Brain microvascular endothelial cell (primary cell): ENCODE measurements at places on chromosomes 6 and 20.

DNA sequence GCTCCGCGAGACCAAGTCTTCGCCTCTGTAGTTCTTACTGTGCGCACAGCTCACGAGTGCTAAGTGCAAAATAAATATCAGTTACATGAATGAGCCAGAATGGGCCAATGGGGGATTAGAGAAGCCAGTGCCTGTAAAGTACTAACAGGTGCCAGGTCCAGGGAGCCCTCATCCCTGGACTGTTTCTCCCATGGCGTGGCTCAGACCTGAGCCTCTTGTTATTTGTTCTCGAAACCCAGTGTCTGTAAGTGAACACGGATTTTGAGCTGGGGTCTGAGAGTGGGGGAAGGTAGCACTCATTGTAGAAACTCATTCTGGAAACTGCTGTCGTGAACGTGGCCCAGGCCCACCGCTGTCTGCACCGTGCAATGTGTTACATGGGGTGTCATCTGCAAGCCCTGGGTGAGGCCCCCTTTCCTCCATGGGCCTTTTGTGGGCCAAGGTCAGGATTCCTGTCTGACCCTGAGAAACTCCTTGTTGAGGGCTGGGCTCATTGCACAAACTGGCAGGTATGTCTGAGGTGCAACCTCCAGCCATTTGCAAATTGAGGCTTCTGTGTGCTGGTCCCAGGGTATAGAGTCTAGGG is 154.7 kb downstream of the SYCP2 start:
- no peak for DNase-seq

GRCh38 chr6:46796848-46797580 is 3.8 kb downstream of the MEP1A start:
- DNase-seq: no peak

- no peak for DNase-seq
These were observed 50.4 kb downstream of the NOL4L start for GRCh38 chr20:32534661-32535240.

- no peak for DNase-seq
These were observed 16.2 kb downstream of the CST7 start for GRCh38 chr20:24965065-24965919.

DNA sequence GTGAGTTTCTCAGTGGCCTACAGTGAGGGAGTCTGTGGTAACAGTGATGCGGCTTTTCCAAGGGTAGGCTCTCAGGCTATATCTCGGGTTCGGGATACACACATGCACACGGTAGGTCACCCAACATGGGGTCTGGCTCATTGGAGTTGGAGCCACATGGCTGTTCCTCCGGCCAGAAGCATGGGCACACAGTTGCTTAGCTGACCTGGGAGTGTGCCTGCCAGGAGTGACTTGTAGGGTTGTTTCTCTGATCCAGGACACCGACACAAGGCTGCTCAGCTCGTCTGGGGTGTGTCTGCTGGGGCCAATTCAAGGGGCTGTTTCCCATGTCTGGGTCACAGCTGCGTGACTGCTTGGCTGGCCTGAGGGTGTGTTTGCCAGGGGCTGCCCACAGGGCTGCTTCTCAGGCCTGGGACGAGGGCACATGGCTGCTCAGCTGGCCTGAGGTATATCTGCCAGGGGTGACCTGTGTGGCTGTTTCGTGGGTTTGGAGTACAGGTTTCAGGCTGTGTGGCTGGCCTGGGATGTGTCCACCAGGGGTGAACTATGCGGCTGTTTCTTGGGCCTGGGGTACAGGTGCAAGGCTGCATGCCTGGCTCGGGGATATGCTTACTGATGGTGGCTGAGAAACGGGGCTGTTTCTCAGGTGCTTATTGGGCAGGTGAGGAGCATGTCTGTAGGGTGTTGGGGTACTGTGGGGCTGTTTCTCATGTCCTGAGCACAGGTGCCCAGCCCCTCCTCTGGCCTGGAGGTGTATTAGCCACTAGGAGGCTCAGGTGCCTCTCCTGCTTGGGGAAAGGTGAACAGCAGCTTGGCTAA is 15.2 kb downstream of the KIF25 start:
- no peak for DNase-seq

GRCh38 chr20:3745686-3746173 is 13.2 kb downstream of the HSPA12B start:
- no peak for DNase-seq

GRCh38 chr20:60586269-60587050 is 628.2 kb downstream of the CDH26 start:
- DNase-seq: no peak

DNA sequence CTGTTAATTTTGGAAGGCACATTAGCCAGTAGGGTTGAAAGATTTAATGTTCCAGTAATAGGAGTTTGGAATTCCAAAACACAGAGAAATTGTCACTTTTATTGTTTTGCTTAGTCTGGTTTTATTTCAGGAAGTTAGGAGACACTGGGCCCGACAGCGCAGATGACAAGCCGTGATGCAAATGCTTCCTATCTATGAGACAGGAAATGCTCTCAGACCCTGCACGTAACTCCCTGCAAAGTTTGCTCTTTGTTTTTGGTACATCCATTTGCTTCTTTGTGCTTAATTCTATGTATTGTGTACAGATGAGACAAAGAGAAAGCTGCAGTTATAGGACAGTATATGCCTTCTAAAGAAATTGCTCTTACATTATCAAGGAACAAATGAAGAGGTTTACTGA is 201.6 kb upstream of the SGK1 start:
- peak; percentile 63 for DNase-seq

GRCh38 chr6:38509713-38510112 is 130.0 kb downstream of the BTBD9 start:
- peak; percentile 74 for DNase-seq

GRCh38 chr6:30744054-30744805 is at the start of gene IER3:
Gene IER3, minus strand, starts transcription at chr6:30744547. Its CDS starts 29 bp downstream, at chr6:30744518.
- DNase-seq: peak; percentile 90

DNA sequence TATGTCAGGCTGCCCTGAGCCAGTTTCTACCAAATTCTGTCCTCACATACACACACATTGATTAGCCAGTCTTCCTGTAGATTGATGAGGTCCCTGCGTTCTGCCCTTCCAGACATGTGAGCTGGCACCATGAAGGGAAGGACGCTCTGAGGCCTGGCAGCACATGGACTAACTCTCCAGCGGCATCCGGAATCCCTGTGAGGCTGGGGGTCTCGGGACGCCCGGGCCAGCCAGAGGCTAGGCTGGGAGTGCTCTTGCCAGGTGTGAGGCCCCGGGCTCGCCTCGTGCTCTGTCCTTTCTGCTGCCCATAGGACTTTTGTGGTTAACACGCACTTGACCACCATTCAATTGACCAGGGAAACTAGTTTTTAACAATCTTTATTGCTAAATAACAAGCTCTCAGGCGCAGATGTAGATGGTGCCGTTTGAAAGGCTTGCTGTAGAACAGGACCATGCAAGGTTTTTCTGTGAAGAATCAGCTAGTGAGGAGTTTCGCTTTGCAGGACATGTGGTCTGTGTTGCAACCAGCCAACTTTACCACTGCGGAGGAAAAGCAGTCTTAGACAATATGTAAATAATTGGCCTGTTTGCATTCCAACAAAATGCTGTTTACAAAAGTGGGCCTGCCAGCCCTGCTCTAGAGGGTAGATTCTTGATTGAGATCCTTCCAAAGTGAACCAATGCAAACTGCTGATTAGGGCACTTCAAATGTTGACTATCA is 29.3 kb downstream of the FOXF2 start:
- no peak for DNase-seq

GRCh38 chr6:138597336-138597735 is 98.0 kb upstream of the NHSL1 start:
- DNase-seq: no peak

- DNase-seq: no peak
These were observed 664.9 kb upstream of the CITED2 start for GRCh38 chr6:140039364-140039763.

DNA sequence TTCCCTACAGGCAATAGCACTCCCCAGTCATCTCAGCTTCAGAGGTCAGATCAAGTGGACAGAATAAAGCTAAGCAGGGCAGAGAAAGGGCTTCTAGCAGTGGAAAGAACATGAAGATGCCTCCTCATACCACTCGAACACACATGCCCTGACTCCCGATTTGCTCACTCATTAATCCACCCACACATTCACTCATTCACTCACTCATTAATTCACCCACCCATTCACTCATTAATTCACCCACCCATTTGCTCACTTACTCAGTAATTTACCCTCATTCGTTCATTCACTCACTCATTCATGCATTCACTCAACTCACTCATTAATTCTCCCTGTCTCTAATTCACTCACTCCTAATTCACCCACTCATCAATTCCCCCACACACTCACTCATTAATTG is 43.9 kb downstream of the HNF4A start:
- no peak for DNase-seq

DNA sequence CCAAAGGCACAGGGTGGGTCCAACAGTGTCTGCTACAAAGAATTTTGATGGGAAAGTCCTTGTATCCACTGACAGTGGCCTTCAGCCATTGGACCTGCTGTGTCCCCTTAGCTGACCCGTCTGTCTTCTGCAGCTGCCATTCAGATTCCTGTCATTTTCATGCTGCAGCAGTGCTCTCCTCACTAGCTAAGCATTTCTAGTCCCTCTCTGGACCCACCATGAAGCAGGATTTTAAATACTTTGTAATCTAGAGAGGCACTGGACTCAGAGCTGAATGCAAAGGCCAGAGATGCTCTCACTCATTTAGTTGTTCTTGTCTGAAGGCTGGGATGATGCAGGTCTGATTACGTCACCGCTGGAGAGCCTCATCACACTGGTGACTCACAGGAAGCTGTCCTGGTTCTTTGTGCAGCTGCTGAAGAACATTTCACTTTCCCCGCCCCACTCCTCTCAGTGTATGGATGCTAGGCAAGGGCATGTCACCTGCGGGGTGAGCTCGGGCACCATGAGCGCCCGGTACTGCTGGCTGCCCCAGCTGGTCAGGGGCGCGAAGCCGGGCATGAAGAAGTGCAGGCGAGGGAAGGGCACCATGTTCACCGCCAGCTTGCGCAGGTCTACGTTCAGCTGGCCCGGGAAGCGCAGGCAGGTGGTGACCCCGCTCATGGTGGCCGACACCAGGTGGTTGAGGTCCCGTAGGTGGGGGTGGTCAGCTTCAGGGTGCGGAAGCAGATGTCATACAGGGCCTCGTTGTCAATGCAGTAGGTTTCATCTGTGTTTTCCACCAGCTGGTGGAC is 19.4 kb upstream of the TUBB2A start:
- DNase-seq: peak; percentile 96

DNA sequence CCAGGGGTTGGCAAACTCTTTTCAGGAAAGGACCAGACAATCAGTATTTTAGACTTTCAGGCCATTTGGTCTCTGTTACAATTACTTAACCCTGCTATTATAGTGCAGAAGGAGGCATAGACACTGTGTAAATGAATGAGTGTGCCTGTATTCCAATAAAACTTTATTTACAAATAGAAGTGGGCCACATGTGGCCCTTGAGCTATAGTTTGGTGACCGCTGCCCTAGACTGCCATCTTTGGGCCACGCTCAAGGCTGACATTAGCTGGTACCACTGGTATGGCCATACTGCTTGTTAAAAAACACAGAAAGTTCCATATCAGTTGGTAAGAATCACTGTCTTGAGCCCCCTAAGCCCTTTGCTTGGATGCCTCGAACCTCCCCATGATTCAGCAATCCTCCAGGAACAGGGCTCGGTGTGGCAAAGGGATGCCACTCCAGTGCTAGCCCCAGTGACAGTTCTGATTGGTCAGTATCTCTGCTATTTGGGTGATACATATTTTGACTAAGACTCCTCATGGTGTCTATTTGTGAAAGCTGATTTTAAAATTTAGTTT is 23.3 kb upstream of the SNRNP48 start:
- no peak for DNase-seq

GRCh38 chr6:30570263-30570662 is 979 bp upstream of the ABCF1 start:
- no peak for DNase-seq

DNA sequence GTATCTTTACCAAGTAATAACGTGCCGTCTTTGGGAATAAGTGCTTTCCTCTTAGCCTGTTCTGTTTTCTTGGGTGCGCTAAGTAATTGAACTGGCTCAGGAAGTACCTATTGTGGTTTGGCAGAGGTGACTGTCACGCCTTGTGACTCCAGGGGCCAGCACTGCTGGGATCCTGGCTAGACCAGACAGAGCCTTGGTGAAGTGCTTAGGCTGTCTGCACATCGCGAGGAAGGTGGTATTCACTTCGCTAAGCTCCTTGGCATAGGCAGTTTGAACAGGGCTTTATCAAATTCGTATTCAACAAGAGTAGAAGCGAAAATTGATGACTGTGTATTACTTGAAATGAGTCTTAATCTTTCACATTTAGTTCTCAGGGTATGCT is 17.6 kb downstream of the PRDM1 start:
- DNase-seq: no peak

GRCh38 chr6:56915832-56916231 is 39.1 kb upstream of the BEND6 start:
- no peak for DNase-seq

DNA sequence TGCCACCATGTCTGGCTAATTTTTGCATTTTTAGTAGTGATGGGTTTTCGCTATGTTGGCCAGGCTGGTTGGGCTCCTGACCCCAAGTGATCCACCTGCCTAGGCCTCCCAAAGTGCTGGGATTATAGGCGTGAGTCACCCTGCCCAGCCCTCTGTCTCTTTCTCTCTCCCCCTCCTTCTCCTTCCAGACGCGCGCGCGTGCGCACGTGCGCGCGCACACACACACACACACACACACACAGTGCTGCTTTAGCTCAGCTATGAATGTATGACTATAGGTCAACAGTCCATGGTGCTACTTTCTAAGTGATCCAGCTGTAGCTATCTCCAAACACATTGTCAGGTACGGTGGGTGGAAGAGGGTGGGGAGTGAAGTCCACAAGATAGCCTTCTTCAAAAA is 449.5 kb downstream of the PHF3 start:
- DNase-seq: no peak

GRCh38 chr6:27076116-27076515 is 171.4 kb upstream of the PRSS16 start:
- no peak for DNase-seq

- no peak for DNase-seq
These were observed 41.3 kb downstream of the IRAK1BP1 start for GRCh38 chr6:78908621-78909020.

GRCh38 chr6:22766979-22767378 is 197.6 kb downstream of the HDGFL1 start:
- peak; percentile 17 for DNase-seq

GRCh38 chr6:70860045-70860444 is 96.8 kb downstream of the B3GAT2 start:
- DNase-seq: no peak

DNA sequence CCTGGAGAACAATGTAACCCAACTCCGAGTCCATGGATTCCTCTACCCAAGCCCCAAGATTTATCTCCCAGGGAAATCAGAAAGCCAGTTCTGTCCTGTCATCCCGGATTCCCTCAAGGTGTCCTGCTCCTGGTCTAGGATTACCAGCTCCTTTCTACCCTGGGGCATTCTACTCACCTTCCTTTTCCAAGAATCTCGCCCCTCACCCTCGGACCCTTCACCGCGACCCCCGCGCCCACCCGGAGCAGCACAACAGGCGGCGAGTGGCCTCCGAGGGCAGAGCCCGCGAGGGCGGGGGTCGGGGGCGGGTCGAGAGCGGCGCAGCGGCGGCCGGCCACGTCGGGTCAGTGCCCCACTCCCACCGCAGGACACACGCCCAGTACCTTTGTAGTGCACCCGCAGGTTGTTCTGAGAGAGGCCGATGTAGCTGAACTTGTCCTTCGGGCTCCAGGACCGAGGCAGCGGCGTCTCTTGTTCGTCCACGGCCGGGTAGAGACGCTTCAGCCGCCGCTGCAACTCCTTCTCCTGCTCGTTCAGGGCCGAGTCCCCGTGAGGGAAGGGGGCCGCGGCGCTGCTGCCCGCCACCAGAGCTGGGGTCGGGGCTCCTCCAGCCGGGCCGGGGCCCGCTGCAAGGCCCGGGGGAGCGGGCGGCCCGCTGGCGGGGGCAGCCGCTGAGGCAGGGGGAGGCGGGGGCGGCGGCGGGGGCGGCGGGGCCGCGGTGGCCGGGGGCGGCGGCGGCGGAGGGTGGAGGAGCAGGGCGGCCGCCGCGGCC is 897 bp downstream of the RANBP9 start:
- no peak for DNase-seq
